Panc1 (cell line): ENCODE measurements at places on chromosomes 11 and 22.

DNA sequence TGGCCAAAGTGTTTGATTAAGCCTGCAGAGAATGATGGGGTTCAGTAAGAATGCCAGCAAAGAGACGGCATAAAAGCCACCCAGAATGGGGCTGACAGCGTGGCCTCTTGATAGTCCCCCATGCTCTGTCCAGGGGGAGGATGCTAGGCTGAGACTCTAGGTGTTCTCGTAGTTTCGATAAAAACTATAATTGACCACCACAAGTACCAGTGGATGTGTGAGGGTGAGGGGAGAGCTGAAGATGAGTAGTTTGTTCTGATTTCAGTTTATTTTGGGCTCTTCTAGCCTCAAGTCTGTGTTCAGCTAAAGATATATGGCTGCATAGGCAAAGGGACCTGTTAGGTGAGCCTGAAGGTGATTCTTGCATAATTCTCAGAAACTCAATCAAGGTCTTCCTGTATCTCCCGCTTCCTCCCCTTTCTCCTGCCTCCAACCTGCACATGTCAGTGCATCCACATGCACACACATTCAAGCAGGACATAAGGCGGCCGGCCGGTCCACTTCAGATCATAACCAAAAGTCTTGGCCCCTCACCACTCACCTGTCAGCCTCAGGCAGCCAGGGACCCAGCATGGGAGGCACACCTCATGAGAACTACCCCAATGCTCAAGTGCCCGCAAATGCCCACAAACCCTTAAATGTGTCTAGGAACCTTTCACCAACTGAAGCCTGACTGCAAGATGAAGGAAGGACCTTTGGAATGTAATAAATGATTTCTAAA is 31.2 kb downstream of the FLI1 start:
- DNase-seq, result no peak

DNA sequence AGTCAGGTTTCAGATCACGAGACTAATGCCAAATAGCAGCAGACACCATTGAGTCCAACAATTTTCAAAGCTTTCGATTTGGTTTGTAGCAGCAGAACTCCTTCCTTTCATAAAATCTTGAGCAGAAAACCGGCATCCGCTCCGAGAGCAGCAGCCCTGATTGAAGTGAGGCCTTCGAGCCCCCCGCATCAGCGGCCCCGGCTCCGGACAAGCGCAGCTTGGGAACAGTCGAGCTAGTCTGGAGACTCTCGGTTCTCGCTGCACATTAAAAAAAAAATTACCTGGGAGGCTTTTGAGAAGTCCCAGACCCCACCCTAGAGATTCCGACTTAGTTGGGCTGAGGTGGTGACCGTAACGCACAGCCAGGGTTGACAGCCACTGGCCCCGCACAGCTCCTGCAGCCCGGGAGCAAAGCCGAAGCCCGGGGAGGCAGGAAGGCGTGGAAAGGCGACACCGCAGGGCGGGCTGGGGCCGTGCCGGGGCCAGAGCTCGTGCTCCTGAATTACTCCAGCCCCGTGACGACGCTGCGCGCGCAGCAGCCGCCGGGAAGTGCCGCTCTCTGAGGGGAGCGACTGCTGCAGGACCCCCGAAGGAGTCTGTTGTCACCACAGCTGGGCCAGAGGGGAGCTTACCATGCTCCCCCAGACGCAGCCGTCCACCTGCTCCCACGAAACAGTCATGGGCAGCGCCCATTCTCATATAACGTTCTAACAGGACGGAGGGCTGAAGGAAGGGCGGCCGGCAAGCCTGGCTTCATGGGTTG is 57.8 kb downstream of the SPATA19 start:
- DNase-seq, result no peak

DNA sequence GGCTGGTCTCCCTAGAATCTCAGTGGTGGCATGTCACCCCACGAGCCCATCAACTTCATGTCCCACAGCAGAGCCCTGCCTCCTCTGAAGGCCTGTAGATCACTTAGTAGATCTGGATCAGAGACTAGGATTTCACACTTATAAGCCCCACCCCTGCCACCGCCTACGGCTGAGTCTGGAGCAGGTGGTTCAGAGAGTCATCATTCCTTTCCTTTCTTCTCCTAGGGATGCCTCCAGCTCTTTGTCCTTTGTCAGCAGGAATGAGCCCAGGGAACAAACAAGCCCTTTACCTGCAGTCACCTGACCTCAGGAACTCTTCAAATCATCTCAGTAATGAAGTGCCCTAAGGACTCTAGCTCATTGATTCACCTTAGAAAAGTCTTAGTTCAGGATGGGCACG is 37.8 kb downstream of the SCGB1A1 start:
- DNase-seq, result no peak

- no peak for DNase-seq
Observed at GRCh38 chr11:45725121-45725520, 59.7 kb upstream of the CHST1 start.

DNA sequence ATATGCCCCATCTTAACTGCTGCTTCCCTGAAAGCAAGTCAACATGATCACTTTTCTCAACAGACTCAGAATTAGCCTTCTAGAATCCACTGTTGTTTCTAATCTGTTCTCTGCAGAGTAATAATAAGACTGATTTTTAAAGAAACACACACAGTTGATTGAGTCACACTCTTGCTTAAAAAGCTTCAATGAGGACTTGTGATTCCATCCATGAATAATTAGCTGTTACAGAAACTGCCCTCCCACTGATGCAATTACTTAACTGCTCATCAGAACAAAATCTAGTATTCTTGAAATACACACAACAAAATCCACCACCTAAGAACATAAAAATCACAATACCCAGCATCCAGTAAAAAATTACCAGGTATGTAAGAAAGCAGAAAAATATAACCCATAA is 100.5 kb upstream of the TIMP3 start:
- no peak for DNase-seq

GRCh38 chr11:132576706-132577105 is 955.6 kb downstream of the OPCML start:
- DNase-seq, result no peak

DNA sequence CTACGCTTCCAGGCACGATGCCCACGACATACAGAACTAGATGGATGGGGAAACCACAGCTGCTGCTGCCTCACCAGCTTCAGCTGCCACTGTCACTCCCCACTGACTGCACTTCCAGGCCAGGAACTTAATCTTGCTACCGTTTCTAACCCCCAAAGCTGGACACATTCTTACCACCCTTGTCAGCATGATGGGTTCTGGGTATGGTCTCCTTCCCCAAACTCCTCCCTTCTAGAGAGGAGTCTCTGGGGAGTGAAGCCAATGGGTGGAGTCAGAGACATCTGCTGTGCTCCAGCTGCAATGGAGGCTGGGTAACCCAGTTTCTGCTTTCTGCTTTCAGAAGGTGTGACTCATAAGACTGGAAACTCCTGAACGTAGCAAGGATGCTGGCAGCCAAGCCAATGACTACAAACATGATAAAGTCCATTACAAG is 87.0 kb upstream of the THY1 start:
- DNase-seq, result no peak

DNA sequence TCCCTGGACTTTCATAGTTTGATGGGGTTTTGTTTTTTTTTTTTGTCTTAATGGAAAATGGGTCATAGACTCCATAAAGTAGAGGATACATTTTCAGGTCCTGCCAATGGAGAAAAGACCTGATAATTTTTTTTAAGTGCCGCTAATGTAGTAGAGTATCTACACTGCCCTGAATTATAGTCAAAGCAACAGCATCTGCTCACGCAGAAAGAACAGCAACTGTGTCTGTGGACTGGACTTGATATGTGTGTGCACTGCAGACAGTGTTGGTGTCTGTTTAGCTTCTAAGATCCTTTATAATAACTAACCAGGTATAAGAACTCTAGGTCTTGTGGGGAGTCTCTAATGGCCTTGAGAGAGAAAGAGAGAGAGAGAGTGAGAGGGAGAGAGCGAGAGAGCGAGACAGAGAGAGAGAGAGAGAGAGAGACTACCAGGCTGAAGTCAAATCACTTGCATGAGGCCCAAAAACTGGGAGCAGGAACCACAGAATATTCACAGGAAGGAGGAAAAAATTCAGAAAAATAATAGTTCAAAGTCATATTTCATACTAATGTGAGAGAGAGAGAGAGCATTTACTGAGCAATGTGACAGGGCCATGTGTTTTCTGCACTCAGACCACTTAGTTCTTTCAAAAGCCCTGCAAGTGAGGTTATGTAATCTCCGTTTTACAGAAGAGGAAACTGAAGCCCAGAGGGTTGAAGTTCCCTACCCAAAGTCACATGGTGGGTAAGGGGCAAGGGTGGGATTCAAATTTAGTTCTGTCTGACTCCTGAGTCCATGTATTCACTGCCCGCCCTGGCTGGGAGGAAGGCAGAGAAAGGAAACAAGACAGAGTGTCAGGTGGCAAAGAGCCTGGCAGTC is 8.6 kb upstream of the MIAT start:
- no peak for DNase-seq

DNA sequence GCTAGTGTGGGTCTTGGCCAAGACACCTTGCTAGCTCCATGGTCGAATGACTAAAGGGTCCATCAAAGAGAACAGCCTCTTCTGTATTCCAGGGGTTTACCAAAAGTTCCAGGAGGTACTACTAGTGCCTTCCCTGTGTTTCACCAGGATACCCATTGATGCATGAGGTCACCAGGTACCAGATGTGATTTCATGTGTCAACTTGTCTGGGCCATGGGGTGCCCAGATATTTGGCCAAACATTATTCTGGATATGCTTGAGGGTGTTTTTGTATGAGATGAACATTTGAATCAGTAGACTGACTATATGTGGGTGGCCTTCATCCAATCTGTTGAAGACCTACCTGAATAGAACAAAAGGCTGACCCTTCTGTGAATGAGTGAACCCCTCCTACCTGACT is 92.8 kb downstream of the GALNT18 start:
- no peak for DNase-seq

DNA sequence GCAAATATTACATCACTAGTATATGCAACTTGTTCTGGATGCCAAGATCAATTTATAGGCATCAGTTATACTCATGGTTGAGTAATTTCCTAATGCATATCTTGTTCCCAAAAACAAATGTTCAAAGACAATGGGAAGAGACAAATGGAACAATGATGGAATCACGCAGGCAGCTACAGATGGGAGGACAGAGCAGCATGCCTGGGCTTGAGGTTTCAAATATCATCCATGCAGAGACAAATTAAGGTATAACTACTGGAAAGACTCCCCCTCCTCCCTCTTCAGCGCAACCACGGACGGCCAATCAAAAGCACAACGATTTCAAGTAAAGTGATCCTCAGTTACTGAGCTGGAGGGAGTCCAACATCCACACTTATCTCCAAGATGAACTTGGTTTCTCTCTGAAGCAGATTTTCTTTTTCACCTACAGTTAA is 106.8 kb downstream of the CCDC83 start:
- no peak for DNase-seq

DNA sequence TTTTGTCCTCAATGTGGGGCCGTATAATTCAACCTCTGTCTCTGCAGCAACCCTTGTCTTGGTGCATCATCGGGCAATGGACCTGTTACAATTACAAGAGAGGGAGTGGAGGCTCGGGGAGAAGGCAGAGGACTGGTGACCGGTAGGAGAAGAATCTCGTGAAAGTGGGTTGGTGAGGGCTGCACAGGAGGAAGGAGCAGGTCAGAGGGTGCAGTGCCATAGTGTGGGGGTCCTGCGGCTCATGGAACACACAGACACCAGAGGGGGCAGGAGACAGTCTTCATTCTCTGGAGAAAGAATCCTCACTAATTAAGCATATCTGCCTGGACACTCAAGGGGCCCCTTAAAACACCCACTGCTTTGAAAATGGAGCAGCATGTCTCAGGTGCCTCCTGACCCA is 174.7 kb upstream of the B3GAT1 start:
- no peak for DNase-seq

GRCh38 chr22:24429411-24430365 is 2.3 kb downstream of the ADORA2A start:
- DNase-seq, result no peak

GRCh38 chr11:118233377-118233776 is 8.6 kb upstream of the JAML start:
- DNase-seq, result no peak

- DNase-seq, result no peak
Observed at GRCh38 chr22:18905540-18906409, at the start of gene DGCR6. TSS of gene DGCR6 (plus strand) at chr22:18906320. CDS start at chr22:18906375, 55 bp downstream.

GRCh38 chr11:34909955-34910354 is 6.2 kb downstream of the APIP start:
- DNase-seq, result no peak

DNA sequence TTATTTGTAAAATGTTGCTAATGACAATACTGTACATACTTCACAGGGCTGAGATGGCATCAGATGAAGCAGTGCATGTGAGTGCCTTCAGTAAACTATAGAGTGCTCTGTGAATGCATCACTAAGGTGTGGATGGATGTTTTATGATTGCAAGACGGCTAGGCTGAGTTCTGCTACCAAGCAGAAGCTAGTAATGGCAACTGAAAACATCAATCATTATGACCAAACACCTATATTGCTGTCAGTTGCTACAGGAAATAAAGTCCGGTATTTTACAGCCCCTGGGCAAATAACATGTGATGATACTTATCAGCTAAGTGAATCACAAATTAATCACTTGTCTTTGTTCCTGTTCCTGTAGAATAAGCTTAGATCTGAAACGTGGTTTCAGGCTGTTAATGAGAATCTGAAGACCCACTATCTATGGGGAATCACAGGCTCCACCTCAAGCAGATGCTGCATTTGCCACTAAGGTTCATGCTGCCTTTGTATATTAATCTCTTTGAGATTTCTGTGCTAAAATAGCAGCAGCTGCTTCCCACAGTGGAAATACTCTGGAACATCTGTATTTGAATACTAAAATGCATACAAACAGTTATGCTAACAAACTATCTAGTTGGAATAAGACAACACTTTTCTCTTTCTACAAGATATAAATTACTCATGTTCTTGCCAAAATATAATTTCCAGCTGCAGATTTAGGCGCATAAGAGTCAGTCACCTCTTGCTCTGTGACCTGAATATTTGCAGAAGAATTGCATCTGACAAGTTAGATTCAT is 254.0 kb upstream of the PITPNB start:
- no peak for DNase-seq

DNA sequence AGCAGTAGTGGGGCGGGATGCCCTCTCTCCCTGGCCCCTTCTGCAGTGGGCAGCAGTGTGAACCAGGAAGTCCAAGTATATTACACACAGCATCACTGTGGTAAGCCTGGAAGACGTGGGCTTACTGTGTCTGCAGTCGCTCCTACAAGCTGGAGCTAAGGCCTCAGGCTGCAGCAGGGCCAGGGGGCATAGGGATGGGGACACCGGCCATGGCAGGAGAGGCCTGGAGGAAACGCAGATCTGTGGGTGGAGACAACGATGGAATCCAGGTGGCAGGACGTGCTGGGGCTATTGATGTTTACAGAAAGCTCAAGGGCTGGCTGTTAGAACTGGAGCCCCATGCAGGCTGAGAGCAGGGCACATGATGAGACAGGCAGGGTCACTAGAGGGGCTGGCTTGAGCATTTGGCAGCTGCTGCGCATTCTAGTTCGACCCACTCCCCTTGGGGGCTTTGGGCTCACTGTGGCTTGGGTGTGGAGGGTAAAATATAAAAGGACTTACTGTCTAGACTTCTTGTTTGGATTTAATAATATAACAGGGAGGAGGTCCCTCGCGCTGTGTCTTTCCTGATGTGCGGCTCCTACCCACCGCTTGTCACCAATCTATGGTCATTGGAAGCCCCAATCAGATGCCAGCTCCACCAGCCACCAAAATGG is 539.5 kb downstream of the TBC1D22A start:
- DNase-seq, result no peak

- peak; percentile 30 for DNase-seq
Observed at GRCh38 chr11:116691771-116692177, 81.0 kb downstream of the BUD13 start.

- no peak for DNase-seq
Observed at GRCh38 chr11:69632900-69633299, 8.1 kb upstream of the CCND1 start.
